ENCODE measurements at places on chromosomes 6 and 20.

GRCh38 chr20:43459022-43459942 is 1.6 kb downstream of the SRSF6 start:
- DNase-seq = no peak

DNA sequence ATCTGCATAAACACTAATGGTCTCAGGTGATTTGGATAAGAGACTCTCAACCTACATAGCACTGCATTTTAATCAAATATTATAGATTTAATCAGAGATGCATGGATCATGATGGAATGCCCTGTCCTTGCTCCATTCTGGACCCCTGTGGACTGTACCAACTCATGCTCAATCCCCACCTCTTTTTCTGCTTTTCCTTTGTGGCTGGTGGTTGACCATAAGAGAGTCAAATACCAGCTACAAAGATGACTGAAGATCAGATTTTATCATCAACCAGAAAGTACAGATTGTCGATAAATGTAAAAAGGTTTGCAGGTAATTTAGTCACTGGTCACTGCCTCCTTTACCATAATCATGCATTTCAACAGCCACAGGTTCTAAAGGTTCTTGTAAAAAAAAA is 116.2 kb downstream of the ME1 start:
- DNase-seq = no peak

GRCh38 chr20:64176551-64176950 is 12.3 kb downstream of the MYT1 start:
- DNase-seq = no peak

GRCh38 chr6:21023210-21023609 is 489.0 kb downstream of the CDKAL1 start:
- DNase-seq = no peak

DNA sequence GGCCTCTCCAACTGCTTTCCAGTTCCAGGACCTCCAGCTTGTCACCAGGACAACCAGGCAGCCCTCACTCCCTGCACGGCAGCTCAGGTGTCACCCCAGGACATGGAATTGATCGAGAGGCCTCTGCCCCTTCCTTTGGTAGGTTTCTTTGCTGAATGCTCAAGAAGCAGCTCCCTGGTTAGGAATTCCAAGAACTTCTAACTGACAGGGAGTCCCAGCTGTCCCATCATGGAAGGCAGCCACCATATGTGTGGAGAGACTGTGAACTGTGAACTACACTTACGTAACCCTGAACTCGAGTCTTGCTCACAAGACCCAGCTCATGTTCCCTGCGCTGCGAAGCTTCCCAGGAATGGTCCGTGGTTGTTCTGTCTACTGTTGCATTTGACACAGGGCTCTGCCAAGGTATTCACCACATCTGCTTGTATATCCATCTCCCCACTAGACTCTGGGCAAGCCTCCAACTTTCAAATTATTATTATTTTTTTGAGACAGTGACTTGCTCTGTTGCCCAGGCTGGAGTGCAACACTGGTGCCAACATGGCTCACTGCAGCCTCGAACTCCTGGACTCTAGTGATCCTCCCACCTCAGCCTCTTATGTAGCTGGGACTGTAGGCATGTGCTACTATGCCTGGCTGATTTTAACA is 35.7 kb downstream of the MGME1 start:
- DNase-seq = no peak

GRCh38 chr6:45001663-45002062 is 326.5 kb upstream of the RUNX2 start:
- no peak for DNase-seq

DNA sequence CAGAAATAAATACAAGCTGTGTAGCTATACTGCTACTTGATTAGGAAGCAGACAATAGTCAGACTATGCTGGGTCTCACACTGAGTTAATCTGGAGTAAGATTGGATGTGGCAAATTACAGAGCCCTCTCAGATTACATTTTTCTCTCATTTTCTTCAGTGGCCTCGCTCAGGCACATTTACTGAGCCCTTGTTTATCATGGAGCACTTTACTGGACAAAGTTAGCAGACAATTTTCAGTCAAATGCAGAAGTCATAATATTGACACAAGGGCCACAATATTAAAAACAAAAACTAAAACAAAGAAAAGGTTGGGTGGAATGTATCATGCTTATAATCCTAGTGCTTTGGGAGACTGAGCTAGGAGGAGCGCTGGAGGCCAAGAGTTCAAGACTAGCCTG is 95.0 kb upstream of the MAP3K7 start:
- DNase-seq = no peak

GRCh38 chr6:147468634-147469033 is 39.9 kb upstream of the SAMD5 start:
- DNase-seq = no peak

DNA sequence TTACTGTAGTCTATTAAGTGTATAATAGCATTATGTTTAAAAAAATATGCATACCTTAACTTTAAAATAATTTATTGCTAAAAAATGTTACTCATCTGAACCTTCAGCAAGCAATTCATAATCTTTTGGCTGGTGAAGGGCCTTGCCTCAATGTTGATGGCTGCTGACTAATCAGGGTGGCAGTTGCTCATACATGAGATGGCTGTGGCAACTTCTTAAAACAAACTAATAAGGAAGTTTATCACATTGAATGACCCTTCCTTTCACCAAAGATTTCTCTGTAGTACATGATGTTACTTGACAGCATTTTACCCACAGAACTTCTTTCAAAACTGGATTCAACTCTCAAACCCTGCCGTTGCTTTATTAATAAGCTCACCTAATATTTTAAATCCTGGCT is 84.0 kb downstream of the TASP1 start:
- no peak for DNase-seq

DNA sequence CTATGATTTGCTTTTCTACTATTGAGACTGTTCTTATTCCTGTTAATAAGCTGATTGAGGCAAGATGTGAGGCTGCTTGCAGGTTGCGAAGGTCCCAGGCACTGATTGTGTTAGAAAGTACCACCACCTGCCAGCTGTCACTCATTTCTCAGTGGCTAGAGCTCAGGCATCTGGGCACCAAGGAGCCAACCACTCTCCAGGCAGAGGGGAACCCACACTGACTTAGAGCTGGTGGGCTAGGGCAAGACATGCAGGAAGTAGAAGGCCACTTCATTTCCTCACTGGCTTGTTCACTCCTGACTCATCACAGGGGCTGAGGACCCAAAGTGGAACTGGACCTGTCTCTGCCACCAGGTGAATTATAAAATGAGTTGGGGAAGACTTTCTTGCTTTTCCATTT is 7.8 kb upstream of the DLL1 start:
- no peak for DNase-seq

DNA sequence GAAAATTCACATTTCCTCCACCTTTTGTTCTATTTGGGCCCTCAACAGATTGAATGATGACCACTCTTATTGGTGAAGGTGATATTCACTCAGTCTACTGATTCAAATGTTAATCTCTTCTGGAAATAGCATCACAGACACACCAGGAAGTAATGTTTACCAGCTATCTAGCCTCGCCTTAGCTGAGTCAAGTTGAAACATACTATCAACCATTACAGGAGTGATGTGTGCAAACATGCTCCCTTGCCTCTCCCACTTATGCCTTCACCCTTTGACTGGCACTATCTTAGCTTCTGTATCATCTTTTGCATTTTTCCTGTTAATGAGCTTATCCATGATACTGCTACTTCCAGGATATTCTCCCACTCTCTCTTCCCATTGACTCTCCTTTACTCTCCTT is 191.9 kb downstream of the CENPW start:
- DNase-seq = no peak

DNA sequence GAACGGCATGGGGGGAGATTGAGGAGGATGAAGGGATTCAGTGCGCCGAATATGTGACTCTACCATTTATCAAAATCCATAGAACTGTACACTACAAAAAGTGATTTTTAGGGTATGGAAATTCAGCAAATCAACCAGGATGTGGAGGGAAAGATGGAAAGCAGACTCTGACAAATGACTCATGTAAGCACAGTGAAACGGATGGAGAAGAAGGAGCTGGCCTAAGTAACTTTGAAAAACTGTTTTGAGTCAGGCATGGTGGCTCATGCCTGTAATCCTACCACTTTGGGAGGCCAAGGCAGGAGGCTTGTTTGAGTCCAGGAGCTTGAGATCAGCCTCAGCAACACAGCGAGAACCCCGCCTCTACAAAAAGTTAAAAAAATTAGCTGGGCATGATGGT is 39.2 kb downstream of the MUC22 start:
- DNase-seq = no peak

- DNase-seq = no peak
Measured at GRCh38 chr20:61874421-61875068, 191.1 kb downstream of the TAF4 start.

- no peak for DNase-seq
Measured at GRCh38 chr6:77466055-77466450, 2.8 kb upstream of the HTR1B start.

All from KG1 (cell line).